ENCODE measurements at places on chromosomes 6 and 20. TPM values are rescaled to one million over a fixed set of nuclear protein-coding genes. Genes with fewer than 3 reads are reported as not detected.
A peak's percentile ranks its signal among the peaks of the same experiment; 100 is the strongest.

DNA sequence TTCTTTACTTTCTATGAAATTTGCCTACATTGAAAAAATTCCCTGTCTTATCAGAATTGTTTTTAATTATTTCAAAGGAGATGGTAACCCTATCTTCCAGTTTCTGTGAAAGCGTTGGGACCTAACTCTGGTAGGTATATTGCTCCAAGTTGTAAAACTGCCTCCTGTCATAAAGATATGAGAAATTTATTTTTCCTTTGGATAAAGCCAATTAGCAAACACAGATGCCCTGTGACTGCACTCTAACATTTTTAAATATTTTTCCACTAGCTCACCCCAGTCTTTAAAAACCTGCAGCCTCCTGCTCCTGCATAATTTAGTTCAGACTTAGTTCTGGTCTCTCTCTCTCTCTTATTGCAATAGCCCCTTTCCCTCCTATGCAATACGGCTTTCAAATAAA is 39.0 kb upstream of the CRISP1 start:
- no peaks in the 10 kb centered on the region for H3K27me3 ChIP-seq
- no peak for DNase-seq
- no peaks in the 10 kb centered on the region for H3K4me1 ChIP-seq
- no peak overlapping the region for H3K4me3 ChIP-seq
- H3K27ac ChIP-seq: no peak overlapping the region

DNA sequence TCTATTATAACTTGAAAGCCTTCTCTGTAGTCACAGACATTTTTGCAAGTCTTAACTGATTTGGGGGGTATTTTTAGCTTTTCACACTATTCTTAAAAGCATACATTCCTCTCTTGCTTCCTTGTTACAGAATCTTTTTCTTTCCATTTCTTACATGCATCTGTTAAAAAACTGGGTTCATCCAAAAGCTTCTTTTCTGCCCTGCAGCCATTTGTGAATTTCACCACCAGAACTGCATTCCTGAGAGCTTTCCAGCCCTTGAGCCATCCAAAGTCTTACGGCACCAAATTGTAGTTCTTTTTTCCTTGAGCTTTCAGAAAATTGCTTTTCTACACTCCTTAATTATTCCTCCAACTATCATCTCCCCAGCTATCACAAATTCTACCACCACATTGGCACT is 19.7 kb upstream of the GSTA4 start:
- DNase-seq: no peak
- H3K27ac ChIP-seq: no peak overlapping the region
- no peak overlapping the region for H3K4me3 ChIP-seq
- H3K4me1 ChIP-seq: no peaks in the 10 kb centered on the region

DNA sequence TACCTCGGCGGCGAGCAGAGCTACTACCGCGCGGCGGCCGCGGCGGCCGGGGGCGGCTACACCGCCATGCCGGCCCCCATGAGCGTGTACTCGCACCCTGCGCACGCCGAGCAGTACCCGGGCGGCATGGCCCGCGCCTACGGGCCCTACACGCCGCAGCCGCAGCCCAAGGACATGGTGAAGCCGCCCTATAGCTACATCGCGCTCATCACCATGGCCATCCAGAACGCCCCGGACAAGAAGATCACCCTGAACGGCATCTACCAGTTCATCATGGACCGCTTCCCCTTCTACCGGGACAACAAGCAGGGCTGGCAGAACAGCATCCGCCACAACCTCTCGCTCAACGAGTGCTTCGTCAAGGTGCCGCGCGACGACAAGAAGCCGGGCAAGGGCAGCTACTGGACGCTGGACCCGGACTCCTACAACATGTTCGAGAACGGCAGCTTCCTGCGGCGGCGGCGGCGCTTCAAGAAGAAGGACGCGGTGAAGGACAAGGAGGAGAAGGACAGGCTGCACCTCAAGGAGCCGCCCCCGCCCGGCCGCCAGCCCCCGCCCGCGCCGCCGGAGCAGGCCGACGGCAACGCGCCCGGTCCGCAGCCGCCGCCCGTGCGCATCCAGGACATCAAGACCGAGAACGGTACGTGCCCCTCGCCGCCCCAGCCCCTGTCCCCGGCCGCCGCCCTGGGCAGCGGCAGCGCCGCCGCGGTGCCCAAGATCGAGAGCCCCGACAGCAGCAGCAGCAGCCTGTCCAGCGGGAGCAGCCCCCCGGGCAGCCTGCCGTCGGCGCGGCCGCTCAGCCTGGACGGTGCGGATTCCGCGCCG is 994 bp downstream of the FOXC1 start:
- no peaks in the 10 kb centered on the region for H3K36me3 ChIP-seq
- peak overlapping the region; percentile 80 for H3K27ac ChIP-seq
- H3K27me3 ChIP-seq: peaks cover 54% of the 10 kb centered on the region
- peak overlapping the region; percentile 68 for H3K4me3 ChIP-seq

GRCh38 chr6:101090281-101090680 is 209.2 kb upstream of the ASCC3 start:
- no peak for DNase-seq
- no peaks in the 10 kb centered on the region for H3K4me1 ChIP-seq
- H3K27ac ChIP-seq: no peak overlapping the region
- no peak overlapping the region for H3K4me3 ChIP-seq

- no peak for DNase-seq
- H3K27ac ChIP-seq: no peak overlapping the region
- H3K36me3 ChIP-seq: no peaks in the 10 kb centered on the region
Observed at GRCh38 chr20:61297986-61298385, 45.9 kb downstream of the CDH4 start.

DNA sequence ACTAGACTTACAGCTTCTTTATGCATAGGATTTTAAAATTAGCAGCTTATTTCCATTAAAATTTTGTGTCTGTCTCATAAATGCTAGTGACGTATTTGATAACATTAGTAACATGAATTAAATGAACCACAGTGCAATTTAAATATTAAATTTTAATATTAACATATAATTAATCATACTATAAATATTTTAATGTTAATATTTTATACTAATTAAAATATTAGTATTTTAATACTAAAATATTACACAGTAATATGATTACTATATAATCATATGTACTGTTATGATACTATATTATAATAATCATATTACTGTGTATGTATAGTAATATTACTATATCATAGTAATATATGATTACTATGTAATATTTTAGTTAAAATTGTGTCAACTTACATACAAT is 73.7 kb downstream of the CHD6 start:
- no peak overlapping the region for H3K4me3 ChIP-seq
- no peak for DNase-seq
- H3K27ac ChIP-seq: no peak overlapping the region
- no peaks in the 10 kb centered on the region for H3K27me3 ChIP-seq
- no peaks in the 10 kb centered on the region for H3K4me1 ChIP-seq

GRCh38 chr6:134122775-134123174 is 70.4 kb upstream of the SLC2A12 start:
- H3K4me1 ChIP-seq: no peaks in the 10 kb centered on the region
- no peaks in the 10 kb centered on the region for H3K27me3 ChIP-seq
- no peaks in the 10 kb centered on the region for H3K36me3 ChIP-seq
- no peak overlapping the region for H3K4me3 ChIP-seq

DNA sequence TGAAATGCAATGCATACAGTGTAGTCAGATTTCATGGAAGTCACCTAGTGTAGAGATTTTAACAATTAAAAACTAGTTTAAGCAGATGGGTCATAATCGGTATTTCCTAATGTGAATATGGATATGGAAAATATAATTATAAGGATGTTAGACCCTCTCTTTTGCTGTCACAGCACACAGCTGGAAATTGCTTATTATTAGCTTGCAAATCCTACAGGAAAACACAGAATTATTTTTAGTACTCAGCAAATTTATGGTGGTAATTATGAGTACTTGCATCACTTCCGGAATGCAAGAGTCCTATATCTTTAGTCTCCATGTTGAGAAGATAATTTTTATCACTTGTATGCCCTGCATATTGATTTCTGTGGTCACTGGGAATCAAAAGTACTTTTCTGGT is 993.6 kb downstream of the KIF16B start:
- H3K4me1 ChIP-seq: no peaks in the 10 kb centered on the region
- no peak overlapping the region for H3K4me3 ChIP-seq
- no peaks in the 10 kb centered on the region for H3K27me3 ChIP-seq
- H3K27ac ChIP-seq: no peak overlapping the region
- H3K36me3 ChIP-seq: no peaks in the 10 kb centered on the region
- no peak for DNase-seq

- no peak overlapping the region for H3K4me3 ChIP-seq
- no peak for DNase-seq
- H3K36me3 ChIP-seq: no peaks in the 10 kb centered on the region
- H3K27me3 ChIP-seq: no peaks in the 10 kb centered on the region
- H3K4me1 ChIP-seq: no peaks in the 10 kb centered on the region
Observed at GRCh38 chr6:135791441-135791840, 60.1 kb upstream of the PDE7B start.

DNA sequence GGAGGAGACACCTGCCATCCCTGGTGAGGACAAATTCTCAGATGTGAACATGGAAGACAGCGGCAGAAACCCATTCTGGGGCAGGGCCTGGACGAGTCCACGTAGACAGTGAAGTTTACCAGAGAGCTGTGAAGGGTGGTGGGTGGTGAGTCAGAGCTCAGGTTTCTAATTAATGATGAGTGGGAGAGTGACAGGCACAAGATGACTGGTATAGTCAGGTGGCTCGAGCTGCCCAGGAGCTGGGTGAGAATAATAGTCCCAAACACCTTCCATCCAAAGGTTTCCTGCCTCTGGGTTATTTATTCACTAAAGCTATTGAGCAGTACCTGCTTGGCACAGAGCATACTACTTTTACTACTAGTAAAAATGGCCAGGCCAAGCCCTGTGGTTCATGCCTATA is 6.0 kb downstream of the TLDC2 start:
- no peak overlapping the region for H3K4me3 ChIP-seq
- DNase-seq: no peak
- H3K36me3 ChIP-seq: no peaks in the 10 kb centered on the region
- H3K4me1 ChIP-seq: peaks cover 4% of the 10 kb centered on the region

GRCh38 chr20:21137078-21137477 is 11.2 kb downstream of the KIZ start:
- H3K27me3 ChIP-seq: no peaks in the 10 kb centered on the region
- H3K36me3 ChIP-seq: peaks cover 3% of the 10 kb centered on the region
- no peak overlapping the region for H3K27ac ChIP-seq

GRCh38 chr20:23541330-23541729 is 27.0 kb downstream of the CST9L start:
- H3K4me3 ChIP-seq: no peak overlapping the region
- H3K27me3 ChIP-seq: no peaks in the 10 kb centered on the region
- DNase-seq: no peak
- H3K27ac ChIP-seq: no peak overlapping the region

DNA sequence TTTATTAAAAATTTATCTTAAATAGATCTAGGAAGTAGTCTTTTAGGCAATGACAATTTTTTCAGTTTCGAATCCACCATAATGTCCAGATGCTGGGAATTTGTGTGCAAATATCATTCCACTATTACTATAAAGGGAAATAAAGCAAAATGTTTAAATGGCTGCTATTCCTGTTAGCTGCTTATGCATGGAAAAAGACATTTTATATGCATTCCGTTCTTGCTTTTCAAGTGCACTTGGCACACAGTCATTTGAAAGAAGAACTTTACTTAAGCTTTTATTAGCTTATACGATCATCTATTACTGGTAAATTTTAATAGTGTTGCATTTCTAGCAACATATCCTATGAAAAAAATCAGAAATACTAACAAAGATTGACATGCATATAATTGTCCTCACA is 42.0 kb downstream of the PRL start:
- no peak overlapping the region for H3K4me3 ChIP-seq
- DNase-seq: no peak
- H3K4me1 ChIP-seq: no peaks in the 10 kb centered on the region
- H3K27me3 ChIP-seq: no peaks in the 10 kb centered on the region

- peak; percentile 55 for DNase-seq
- peak overlapping the region; percentile 70 for H3K4me3 ChIP-seq
- H3K4me1 ChIP-seq: peaks cover 66% of the 10 kb centered on the region
- H3K27me3 ChIP-seq: no peaks in the 10 kb centered on the region
- peak overlapping the region; percentile 88 for H3K27ac ChIP-seq
Observed at GRCh38 chr20:32482442-32483261, 102.5 kb downstream of the NOL4L start.

DNA sequence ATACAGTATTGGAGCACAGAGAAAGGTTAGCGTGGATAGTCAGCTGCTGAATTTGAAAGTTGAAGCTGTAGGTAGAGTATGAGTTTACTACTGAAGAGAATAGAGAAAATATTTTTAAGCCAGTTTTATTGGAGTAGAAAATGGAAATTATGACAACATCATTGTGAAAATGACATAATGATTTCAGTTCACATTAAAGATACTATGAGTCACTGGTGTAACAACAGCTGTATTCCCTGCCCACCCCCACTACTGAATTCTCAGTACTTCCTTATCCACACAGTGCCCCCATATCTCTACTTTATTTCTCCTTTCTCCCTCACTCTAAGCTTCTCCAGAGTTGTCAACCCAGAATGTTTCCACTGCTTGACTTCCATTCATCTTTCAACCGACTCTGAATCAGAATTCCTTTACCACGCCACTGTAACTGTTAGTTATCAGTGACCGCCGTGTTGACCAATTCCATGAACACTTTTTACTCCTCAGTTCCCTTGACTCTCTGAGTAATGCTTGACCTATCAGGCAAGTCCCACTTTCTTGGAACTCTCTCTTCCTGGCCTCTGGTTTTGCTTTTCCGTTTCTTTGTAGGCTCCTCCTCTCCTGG is 139.6 kb downstream of the AIG1 start:
- no peaks in the 10 kb centered on the region for H3K4me1 ChIP-seq
- no peaks in the 10 kb centered on the region for H3K27me3 ChIP-seq
- no peak overlapping the region for H3K4me3 ChIP-seq
- no peaks in the 10 kb centered on the region for H3K36me3 ChIP-seq
- H3K27ac ChIP-seq: no peak overlapping the region

DNA sequence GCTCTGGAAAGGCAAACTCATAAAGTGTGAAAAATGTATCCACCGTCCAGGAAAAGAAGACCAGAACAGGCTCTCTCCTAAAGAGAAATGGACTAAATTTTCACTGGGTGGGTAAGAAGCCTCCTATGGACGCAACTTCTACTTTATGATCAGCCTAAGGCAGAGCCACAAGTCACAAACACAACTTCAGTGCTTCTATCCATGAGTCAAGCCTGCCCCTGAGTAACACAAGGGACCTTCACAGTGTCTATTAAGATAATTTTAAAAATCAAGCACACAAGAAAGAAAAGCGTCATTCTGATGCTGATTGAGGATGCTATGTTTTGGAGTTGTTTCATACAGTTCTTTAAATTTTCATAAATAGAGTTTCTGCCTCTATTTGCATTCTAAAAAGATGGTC is 601.7 kb upstream of the ARID1B start:
- H3K4me1 ChIP-seq: no peaks in the 10 kb centered on the region
- H3K27ac ChIP-seq: no peak overlapping the region
- DNase-seq: no peak
- H3K36me3 ChIP-seq: no peaks in the 10 kb centered on the region

Gene CLVS2
- total RNA-seq: 59.8 TPM

Gene FAXC
- 186 TPM for total RNA-seq

Gene THBD
- 37.5 TPM for total RNA-seq

Gene CST11
- not detected for total RNA-seq

Gene KHDC1L
- not detected for total RNA-seq

Gene COL21A1
- 7.6 TPM for total RNA-seq

Gene CCDC170
- total RNA-seq: 0.29 TPM

Gene BTBD9
- total RNA-seq: 31.4 TPM

Gene ESR1
- not detected for total RNA-seq
